ENCODE measurements at places on chromosomes 3 and 15. TPM values are rescaled to one million over a fixed set of nuclear protein-coding genes. Genes with fewer than 3 reads are reported as not detected.

CGNL1 gene
- 11.5 TPM for total RNA-seq

C3orf33 gene
- 2.6 TPM for total RNA-seq

SLC22A14 gene
- total RNA-seq = under 0.01 TPM

LMOD3 gene
- total RNA-seq = 31.8 TPM

MAPK6 gene
- total RNA-seq = 23.5 TPM

REC114 gene
- not detected for total RNA-seq

DZIP1L gene
- 13.6 TPM for total RNA-seq

PIERCE2 gene
- total RNA-seq = 0.52 TPM

TBL1XR1 gene
- total RNA-seq = 124 TPM

DAZL gene
- not detected for total RNA-seq

LPCAT4 gene
- total RNA-seq = 3.1 TPM

EIF4A2 gene
- total RNA-seq = 795 TPM

HCN4 gene
- under 0.01 TPM for total RNA-seq

KNL1 gene
- 6.3 TPM for total RNA-seq

C3orf22 gene
- total RNA-seq = under 0.01 TPM

CFAP92 gene
- total RNA-seq = 1.6 TPM

ADGRG7 gene
- not detected for total RNA-seq

NUP210 gene
- 3.7 TPM for total RNA-seq

LYSMD4 gene
- total RNA-seq = 11.0 TPM

LRRIQ4 gene
- not detected for total RNA-seq

AGBL1 gene
- 31.3 TPM for total RNA-seq

PRICKLE2 gene
- 32.9 TPM for total RNA-seq

NOX5 gene
- total RNA-seq = under 0.01 TPM

GALNT15 gene
- 3.7 TPM for total RNA-seq

DNASE1L3 gene
- 1.0 TPM for total RNA-seq

RPL39L gene
- 9.4 TPM for total RNA-seq

ANKRD34C gene
- not detected for total RNA-seq

MINDY2 gene
- 9.4 TPM for total RNA-seq

RAB6B gene
- 1.6 TPM for total RNA-seq

GNAT1 gene
- total RNA-seq = not detected

EPHA6 gene
- 0.52 TPM for total RNA-seq

DNAJC19 gene
- total RNA-seq = 26.1 TPM

GBE1 gene
- total RNA-seq = 26.1 TPM

ITIH4 gene
- total RNA-seq = 4.2 TPM

PARP15 gene
- 2.6 TPM for total RNA-seq

SERPINI2 gene
- total RNA-seq = not detected
